Cerebellar cortex (tissue), 1 donor: ENCODE measurements at places on chromosomes 5 and 9.

DNA sequence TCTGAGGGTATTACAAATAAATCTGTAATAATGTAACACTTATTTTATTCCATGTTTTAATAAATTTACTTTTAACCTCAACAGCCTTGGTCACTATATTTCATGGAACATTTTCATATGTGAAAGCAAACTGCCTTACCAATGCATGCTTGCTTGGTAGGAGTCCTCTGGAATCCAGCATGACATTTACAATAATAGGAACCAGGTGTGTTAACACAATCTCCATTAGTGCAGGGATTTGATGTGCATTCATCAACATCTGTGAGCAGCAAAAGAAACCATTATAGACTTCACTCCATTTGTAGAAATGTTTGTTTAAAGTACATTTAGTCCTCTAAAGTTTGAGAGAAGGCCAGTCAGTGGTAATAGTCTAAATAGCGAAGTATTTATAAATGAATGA is 159.4 kb downstream of the FBN2 start:
- DNase-seq = no peak

DNA sequence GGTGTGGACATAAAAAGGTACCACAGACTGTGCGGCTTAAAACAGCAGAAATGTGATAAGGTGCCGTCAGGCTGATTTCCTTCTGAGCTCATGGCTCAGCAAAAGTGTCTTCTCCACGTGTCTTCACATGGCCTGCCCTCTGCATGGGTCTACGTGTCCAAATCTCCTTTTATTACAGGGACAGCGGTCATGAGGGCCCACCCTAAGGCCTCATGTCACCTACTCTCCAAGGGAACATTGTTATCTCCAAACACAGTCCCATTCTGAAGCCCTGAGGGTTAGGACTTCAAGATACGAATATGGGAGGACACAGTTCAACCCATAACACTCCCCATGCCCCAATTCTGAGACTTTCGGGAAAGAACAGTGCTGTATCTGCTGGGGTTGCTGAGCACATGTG is 35.2 kb downstream of the COL23A1 start:
- DNase-seq = no peak

- DNase-seq = no peak
Observed at GRCh38 chr9:93058355-93059010, at the start of gene SUSD3. Gene SUSD3 (plus strand): TSS chr9:93058701. CDS start chr9:93058743, 42 bp downstream.

GRCh38 chr5:118598311-118598710 is 390.0 kb downstream of the DTWD2 start:
- DNase-seq = peak; percentile 66

- no peak for DNase-seq
Observed at GRCh38 chr9:70551801-70552200, 137.3 kb upstream of the KLF9 start.

DNA sequence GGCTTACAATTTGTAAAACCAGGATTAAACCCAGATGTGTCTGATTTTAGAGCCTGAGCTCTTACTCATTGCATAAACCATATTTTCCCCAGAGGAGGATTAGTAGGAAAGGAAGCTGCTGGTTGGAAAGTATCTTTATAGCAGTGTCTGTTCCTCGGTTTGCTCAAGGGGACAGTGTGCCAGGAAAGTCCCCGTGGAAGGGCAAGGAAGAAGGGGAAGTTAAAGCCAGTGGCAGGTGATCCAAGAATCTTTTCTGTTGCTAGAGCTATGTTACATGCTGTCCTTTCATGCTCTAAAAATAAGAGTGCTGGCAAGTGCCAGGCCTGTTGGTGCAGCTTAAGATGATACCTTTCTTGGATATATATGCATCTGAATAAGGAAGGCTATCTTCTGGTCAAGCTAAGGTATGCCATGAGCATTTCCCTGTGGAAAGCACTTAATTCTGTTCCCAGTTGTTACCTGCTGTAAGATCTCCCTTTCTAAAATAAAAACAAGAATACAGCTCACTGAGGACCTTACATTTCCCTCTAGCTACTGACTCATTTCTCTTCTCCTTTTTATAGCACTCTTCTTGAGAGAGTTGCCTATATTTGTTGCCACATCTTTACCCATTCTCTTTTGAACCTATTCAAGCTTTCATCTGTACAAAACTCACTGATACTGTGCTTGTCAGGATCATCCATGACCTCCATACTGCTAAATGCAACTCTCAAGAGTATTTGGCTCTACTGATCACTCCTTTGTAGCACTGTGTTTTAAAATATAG is 8.0 kb downstream of the PDCD1LG2 start:
- no peak for DNase-seq

DNA sequence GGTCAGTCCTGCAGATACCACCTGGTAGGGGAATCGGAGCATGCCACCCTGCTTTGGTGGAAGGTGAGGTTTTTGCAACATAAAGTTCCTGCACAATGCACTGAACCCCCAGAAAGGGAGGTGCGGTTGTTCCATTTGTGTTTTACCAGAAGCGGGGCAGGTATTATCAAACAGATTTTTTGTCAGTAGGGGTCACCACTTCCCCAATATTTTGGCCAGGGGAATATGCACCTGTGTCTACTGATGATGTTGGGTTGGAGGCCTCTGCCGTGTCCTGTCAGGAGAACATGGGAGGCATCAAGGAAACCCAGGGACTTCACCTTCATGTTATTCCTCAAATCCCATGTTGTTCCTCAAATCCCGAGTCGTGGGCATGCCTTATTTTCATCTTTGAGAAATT is 438.7 kb downstream of the NTRK2 start:
- DNase-seq = no peak

GRCh38 chr5:81006947-81007636 is 46.9 kb downstream of the RASGRF2 start:
- DNase-seq = no peak

GRCh38 chr9:38416461-38416860 is 7.8 kb downstream of the IGFBPL1 start:
- no peak for DNase-seq

DNA sequence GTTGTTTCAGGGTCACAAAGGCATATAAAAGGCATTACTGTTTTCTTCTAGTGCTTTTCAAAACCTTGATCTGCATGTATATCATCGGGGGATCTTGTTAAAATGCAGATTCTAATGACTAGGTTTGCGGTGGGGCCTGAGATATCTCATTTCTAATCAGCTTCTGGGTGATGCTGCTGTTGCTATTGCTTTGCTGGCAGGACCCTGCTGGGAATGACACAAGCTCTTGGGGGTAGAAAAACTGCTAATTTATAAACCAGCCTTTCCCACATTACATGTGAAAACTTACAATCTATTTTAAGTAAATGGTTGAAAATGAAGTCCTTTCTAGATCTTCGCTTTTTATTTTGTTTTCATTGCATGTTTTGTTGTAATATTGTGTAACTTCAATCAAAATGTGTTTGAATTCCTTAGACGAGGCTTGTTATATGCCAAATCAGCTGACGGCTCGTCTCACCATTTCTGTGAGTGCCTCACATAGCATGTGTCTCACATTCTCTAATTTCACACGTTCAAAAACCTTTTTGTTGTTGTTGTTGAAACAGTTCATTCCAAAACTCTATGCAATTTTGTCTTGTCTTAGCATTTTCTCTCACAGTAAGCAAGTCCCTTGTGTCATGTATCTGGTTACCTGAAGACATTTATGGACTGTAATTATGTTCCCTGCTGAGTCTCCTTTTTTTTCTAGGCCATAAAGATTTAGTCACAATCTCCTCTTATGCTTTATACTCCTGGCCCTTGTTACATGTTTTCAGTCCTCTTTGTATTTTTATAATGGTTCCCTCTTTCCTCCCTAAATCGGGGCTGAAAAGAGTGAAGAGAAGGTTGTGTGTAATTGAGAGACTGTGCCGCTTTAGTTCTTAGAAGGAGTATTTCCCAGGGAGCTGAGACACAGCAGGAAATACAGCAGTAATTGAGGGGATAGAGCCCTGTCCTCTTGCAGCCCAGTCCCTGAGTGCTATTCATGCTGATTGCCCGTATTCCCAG is 521.0 kb upstream of the SEMA6A start:
- DNase-seq = no peak

GRCh38 chr5:107470295-107470582 is 200.5 kb downstream of the EFNA5 start:
- no peak for DNase-seq

DNA sequence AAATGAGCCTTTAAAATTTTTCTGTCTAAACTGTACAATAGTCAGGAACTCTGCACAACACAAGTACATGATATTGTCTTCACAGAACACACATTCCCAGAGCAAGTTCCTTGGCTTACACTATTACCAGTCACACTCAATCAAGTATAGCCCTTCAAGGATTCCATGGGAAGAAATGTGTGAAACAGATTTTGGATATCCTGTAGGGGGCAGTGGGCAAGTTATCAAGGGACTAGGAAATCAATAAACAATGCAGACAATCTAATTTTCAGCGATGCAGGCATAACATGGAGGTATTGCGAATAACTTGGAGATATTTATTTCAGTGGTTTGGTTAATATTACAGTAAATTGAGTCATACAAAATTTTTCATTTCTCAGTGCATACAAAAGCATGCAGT is 1171.5 kb upstream of the NUDT12 start:
- DNase-seq = no peak

DNA sequence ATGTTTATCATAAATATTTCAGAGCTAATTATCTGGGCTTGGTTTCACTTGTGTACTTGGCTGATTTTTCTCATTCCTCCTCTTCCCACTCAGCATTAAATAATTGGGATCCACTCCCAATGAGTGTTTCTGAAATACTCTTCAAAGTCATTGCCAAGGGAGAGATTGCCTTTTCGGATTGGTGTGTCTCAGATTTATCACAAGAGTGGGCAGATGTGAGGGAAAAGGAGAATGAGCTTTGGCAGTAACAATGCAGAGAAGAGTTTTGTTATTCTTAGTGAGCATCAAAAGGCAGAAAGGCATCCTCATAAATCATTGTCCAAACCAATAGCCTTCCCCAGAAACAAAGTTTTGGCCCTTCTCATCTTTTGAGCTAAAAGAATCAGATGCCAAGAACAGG is 79.2 kb downstream of the SEMA5A start:
- no peak for DNase-seq

GRCh38 chr5:33273985-33274384 is 166.8 kb upstream of the TARS1 start:
- no peak for DNase-seq

GRCh38 chr5:121031491-121031890 is 567.4 kb downstream of the PRR16 start:
- DNase-seq = no peak

DNA sequence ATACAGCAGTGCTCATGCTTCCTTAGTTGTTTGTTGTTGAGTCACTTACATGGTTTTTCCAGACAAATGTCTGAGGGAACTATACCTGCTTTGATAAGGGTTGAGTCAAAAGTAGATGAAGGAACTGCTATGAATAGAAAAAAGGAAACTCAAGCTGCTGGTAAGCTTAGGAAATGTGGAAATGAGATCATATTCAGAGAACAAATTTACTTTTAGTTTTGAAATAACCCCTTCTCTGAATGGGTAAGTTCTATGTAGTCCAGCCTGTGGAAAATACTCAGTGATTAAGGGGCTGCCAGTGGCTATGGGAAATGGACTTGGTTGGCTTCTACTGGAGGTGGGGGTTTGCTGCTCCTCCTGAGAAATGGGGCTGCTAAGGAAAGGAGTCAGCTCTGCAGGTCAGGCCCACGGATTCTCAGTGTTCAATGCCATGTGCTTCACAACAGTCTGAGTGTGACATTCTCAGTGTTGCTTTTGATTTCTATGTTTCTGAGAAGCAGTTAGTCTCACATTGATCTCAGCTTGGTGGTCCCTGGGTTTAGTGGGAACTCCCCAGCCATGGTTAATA is 47.7 kb upstream of the GLRX start:
- no peak for DNase-seq

DNA sequence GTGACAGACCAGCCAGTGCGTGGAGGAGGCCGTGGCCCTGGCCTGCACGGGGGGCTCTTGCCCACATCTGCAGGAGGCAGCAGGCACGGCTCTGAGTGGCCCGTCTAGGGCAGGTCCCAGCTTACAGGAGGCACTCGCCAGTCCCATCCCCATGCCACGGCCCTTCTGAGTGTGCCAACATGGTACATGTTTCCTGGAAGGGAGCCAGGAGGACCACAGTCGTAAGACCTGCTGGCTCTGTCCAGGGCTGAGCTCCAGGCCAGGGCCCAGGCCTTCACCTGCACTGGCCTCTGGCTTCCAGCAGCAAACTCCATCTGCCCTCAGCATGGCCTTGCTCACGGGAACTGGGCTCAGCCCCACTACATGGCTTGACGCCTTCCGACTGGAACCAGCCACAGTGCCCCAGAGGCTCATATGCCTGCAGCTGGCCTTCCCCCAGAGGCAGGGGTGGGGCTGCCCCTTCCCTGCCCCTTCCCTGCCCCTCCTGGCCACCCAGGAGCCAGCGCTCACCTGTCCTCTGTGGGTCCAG is 3.8 kb downstream of the NKD2 start:
- DNase-seq = no peak

DNA sequence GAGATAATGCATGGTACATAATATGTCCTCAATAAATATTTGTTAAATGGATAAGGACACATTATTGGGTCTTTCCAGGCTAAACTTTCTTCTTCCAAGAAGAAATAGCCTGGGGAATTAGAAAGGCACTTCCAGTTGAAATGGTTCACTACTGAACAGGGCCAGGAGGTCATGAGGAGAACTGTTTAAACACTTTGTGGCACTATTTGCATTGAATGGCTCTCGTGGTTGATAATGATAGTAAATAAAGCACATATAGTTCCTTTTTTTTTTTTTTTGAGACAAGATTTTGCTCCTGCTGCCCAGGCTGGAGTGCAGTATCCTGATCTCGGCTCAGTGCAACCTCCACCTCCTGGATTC is 19.9 kb upstream of the CAST start:
- DNase-seq = no peak

- no peak for DNase-seq
Observed at GRCh38 chr5:9547122-9547947, 1.5 kb upstream of the SEMA5A start.
